ENCODE measurements at places on chromosomes 1 and 21. TPM values are rescaled to one million over a fixed set of nuclear protein-coding genes. Genes with fewer than 3 reads are reported as not detected.

Gene CTTNBP2NL
- total RNA-seq: 0.07 TPM

Gene ZMYND12
- total RNA-seq: 0.97 TPM

Gene SLC35E2B
- total RNA-seq: 57.6 TPM

Gene CYP4A22
- total RNA-seq: not detected

Gene RHCE
- not detected for total RNA-seq

Gene FCRL4
- not detected for total RNA-seq

Gene OR10R2
- total RNA-seq: not detected

Gene RPTN
- not detected for total RNA-seq

Gene GPR61
- not detected for total RNA-seq

Gene FCRL1
- total RNA-seq: 2.6 TPM

Gene PPM1J
- 0.26 TPM for total RNA-seq

Gene C8A
- not detected for total RNA-seq

Measured in natural killer cell (primary cell).